ENCODE measurements at places on chromosomes 1 and 21.
A peak's percentile ranks its signal among the peaks of the same experiment; 100 is the strongest.

DNA sequence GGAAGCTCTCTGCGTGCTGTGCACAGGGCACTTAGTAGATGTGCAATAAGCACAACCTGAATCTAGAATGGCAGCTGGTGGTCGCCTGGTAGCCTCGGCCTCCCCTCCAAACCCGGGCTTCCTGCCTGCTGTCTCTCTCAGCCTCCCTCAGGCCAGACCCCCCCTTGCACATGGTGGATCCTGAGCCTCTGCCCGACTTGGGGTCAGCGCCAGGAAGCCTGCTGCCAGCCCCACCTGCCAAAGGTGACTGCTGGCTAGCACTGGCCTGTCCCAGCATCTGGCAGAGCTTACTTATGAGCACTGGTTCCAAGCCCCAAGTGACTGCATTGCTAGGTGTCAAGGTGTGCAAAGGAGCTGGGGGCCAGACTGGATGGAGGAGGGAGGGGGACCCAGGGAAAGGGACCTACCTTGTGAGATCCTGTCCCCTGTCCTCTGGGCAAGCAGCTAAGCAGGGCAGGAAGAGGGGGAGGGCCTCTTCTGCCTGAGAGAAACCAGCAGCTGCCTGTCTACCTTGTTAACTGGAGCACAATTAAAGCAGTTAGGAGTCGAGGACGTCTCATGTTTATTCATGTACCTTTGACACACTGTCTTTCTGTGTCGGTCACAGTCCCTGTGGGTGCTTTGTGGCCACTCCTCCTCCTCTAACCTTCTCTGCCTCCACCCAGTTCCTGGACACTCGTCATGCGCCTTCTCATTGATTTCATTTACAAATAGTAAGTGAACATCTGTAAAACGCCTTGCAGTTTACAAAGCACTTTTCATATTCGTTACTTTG lies 100.9 kb downstream of the DDX20 start:
- no peak for DNase-seq

GRCh38 chr1:36175137-36176095 lies 19.5 kb downstream of the MAP7D1 start:
- DNase-seq, result peak; percentile 66

DNA sequence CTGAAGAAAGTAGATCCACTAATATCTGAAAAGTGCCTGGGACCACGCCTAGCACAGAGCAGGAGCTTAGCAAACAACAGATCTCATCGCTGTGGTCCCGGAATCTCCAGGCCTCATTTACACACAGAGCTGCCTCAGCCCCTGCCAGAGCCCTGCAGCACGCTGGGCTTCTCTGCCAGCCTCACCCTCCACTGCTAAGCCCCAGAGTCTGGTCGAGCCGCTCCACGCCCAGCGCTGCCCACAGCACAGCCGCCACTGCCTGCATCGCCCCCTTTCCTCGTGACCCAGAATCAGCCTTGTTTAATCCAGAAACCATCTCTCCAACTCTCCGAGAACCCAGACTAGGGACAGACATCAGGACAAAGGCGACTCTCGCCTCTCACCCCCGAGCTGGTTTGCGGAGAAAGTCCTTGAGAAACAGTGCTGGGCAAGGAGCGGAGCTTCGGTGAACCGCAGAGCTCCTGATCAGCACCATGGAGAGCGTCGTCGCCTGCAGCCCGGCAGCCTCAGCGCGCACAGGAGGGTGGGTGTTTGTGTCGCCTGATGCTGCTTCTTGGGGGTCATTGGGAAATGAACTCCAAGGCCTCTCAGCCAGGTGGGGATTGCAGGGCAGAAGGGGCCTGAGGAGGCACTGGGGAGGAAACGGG lies 145.1 kb downstream of the NPHP4 start:
- peak; percentile 56 for DNase-seq

- DNase-seq, result no peak
Measured at GRCh38 chr21:44626673-44627143, at the start of gene KRTAP10-9. TSS of gene KRTAP10-9 (plus strand) at chr21:44627093. CDS start at chr21:44627172, 79 bp downstream.

DNA sequence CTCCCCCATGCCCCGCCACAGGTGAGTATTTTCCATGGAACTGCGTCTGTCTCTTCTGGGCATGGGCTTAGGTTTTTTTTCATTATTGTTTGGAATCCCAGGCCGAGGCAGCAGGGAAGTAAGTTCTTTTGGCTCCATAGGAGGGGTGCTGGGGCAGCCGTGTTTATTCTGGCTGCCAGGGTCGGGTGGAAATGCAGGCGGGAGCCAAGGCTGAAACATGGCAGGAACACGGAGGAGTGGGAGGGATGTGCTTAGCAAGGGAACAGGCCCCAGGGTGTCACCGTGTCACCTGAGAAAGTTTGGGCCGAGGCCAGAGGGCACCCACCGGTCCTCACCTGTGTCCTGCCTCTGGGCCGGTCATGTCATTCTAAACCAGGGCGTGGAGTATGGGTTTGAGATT lies 4.5 kb upstream of the DHRS3 start:
- DNase-seq, result no peak
